Heart left ventricle (tissue), 16 donors: ENCODE measurements at places on chromosomes 11 and 22. TPM values are rescaled to one million over a fixed set of nuclear protein-coding genes. Genes with fewer than 3 reads are reported as not detected.

DNA sequence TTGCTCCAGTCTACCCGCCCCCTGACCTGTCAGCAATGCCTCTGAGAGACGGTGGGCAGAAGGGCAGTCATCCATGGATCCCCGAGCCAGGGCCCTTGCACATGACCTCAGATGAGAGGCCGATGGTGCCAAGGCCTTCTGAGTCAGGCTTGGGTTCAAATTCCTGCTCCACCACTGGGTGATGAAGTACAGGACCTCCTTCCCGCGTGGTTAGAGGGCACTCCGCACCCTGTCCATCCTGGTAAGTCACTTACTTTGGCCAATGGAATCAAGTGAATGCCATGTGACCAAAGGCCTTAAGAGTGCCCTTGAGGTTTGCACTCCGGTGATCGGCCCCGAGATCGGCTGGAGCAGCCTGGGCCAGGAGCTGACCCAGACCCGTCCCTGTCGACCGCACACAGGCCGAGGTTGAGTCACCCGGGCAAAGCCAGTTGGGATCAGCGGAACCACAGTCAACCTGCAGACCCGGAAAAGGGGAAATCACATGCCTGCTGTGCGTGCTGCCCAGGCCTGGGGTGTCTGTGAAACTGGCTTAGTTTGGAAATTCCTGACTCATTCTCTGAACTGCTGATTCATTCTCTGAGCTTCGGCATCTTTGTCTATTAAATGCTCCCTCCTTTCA lies 48.9 kb downstream of the RTL6 start:
- no peaks in the 10 kb centered on the region for H3K4me1 ChIP-seq
- no peak overlapping the region for H3K4me3 ChIP-seq
- no peak overlapping the region for H3K27ac ChIP-seq
- H3K27me3 ChIP-seq = no peaks in the 10 kb centered on the region

DNA sequence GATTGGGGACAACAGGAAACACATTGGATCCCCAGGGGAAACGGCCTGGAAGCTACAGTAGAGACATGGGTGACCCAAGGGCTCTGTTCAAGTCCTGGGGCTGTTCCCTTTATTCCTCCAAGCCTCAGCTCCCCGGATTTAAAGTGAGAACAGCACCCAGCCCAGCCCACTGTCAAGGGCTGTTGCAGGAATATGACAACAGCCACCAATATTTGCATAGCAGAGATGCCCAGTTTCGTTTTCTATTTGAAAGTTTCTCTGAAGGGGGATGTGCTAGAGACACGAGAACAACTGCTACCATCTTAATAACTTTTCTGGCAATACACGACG lies 81.1 kb upstream of the WNT7B start:
- DNase-seq = peak; percentile 74
- peak overlapping the region; percentile 99 for H3K27ac ChIP-seq
- peaks cover 90% of the 10 kb centered on the region for H3K4me1 ChIP-seq

DNA sequence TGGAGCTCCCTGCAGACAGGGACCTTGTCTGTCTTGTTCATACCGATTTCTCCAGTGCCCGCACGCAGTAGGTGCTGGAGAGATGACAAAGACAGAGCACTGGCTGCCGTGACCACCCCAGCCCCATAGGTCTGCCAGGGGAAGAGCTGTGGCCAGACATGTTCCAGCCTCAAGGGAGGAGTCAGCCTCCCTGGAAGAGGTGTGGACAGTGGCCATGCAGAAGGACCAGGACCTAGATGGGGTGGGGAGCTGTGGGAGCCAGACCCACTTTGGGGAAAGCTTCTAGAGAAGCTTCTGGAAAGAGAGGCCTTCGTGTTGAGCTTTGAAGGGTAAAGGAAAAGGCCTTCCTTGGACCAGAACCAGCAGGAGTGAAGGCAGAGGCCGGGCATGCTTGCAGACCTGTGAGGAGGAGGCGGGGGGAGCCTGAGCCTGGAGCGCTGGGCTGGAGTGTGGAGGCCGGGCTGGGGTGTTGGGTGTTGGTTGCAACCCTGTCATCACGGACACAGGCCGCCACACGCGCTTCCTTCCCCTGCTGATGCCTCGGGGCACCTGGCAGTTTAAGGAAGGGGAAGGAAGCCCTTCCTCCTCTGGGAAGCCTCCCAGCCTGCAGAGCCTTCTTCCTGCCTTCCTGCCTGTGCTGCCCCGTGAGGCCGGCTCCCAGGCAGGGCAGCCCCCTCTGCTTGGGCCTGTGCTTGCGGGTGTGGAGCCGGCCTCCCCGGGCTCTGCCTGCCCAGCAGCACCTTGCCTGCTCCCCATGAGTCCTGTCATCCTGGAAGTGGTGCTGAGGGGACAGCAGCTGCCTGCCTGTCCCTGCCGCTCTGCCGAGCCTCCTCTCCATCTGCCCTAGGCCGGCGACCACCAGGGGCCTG lies 12.3 kb downstream of the RELT start:
- peak; percentile 71 for DNase-seq
- no peak overlapping the region for H3K4me3 ChIP-seq
- H3K27me3 ChIP-seq = no peaks in the 10 kb centered on the region
- peaks cover 5% of the 10 kb centered on the region for H3K4me1 ChIP-seq

- no peaks in the 10 kb centered on the region for H3K27me3 ChIP-seq
- H3K4me1 ChIP-seq = no peaks in the 10 kb centered on the region
- no peak overlapping the region for H3K27ac ChIP-seq
- no peak overlapping the region for H3K4me3 ChIP-seq
Measured at GRCh38 chr11:77436506-77436905, 37.4 kb downstream of the PAK1 start.

- no peaks in the 10 kb centered on the region for H3K27me3 ChIP-seq
- DNase-seq = no peak
Measured at GRCh38 chr22:41003066-41003465, 51.9 kb downstream of the RBX1 start.

- no peak overlapping the region for H3K4me3 ChIP-seq
- H3K4me1 ChIP-seq = peaks cover 26% of the 10 kb centered on the region
- no peaks in the 10 kb centered on the region for H3K36me3 ChIP-seq
- H3K27me3 ChIP-seq = no peaks in the 10 kb centered on the region
- DNase-seq = no peak
Measured at GRCh38 chr11:8961401-8961800, 2.8 kb downstream of the TMEM9B start.

Gene KCNJ11
- polyA plus RNA-seq = 22.3 TPM

Gene PGA3
- 2.7 TPM for polyA plus RNA-seq

Gene NPAS4
- not detected for polyA plus RNA-seq

Gene UPB1
- polyA plus RNA-seq = 0.24 TPM
